ENCODE measurements at places on chromosomes 13 and 19.

GRCh38 chr19:38057959-38058690, 151.1 kb downstream of the SIPA1L3 start:
- no peak for DNase-seq

GRCh38 chr13:108708921-108709320, 79.5 kb downstream of the MYO16 start:
- DNase-seq = no peak

- DNase-seq = peak; percentile 13
Measured at GRCh38 chr13:66665991-66666390, 564.1 kb downstream of the PCDH9 start.

DNA sequence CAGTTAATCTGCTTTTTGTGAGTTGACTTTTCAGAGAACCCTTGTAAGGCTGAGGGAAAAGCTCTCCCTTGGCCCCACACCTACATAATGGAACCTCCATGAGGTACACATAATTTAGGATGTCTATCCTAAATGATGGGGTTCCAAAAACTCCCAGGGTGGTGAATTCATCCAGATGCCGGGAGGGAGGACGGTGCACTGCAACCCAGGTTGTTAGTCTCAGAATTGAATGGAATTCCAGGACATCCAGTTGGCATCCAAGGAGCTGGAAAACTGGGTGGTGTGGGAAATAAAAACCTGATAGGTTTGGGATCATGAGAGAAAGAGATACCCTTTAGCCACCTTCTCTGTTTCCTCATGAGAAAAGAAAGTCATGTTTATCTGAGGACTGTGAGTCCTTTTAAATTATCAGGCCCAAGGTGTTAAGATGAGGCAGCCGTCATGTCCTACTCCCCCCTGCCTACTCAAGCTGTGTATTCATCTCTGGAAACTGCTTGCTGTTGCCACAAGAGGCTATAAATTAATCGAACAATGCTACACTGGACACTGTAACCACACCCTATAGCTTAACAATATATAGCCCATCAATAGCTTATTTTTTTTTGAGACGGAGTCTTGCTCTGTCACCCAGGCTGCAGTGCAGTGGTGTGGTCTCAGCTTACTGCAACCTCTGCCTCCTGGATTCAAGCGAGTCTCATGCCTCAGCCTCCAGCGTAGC, 49.5 kb downstream of the C13orf46 start:
- no peak for DNase-seq

DNA sequence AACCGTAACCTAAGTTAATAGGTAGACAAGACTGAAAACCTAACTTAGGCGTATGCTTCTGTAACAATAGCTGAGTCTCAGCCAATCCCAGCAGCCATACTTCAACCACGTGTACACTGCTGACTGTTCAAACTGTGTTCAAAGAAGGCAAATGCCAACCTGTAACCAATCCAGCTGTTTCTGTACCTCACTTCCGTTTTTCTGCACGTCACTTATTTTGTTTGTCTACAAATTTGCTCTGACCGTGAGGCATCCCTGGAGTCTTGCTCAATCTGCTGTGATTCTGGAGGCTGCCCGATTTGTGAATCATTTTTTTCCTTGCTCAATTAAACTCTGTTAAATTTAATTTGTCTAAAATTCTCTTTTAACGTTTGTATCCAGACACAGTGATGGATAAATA, 59.2 kb downstream of the EDNRB start:
- DNase-seq = peak; percentile 16

- DNase-seq = no peak
Measured at GRCh38 chr13:92677571-92677970, 549.0 kb upstream of the GPC6 start.

DNA sequence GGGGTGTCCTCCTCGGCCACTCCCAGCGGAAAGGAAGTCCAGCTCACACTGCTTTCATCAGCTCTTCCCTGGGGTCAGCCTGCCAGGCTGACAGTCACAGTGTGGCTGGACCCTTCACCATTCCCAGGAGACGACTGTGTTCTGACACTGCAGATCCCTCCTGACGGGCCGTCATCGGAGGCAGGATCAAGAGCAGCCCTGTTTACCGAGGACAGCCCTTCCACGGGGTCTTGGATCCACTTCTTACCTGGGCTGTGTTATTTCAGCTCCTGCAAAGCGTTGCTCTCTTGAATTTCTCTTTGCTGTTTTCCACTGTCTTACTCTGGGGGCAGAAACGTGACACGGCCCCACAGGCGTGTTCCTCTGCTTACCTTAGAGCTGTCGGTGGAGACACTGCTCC, 149.9 kb upstream of the SOX1 start:
- no peak for DNase-seq

- peak; percentile 92 for DNase-seq
Measured at GRCh38 chr19:18023622-18024251, 15.8 kb downstream of the ARRDC2 start.

- DNase-seq = no peak
Measured at GRCh38 chr19:28446511-28446910, 766.4 kb downstream of the UQCRFS1 start.

DNA sequence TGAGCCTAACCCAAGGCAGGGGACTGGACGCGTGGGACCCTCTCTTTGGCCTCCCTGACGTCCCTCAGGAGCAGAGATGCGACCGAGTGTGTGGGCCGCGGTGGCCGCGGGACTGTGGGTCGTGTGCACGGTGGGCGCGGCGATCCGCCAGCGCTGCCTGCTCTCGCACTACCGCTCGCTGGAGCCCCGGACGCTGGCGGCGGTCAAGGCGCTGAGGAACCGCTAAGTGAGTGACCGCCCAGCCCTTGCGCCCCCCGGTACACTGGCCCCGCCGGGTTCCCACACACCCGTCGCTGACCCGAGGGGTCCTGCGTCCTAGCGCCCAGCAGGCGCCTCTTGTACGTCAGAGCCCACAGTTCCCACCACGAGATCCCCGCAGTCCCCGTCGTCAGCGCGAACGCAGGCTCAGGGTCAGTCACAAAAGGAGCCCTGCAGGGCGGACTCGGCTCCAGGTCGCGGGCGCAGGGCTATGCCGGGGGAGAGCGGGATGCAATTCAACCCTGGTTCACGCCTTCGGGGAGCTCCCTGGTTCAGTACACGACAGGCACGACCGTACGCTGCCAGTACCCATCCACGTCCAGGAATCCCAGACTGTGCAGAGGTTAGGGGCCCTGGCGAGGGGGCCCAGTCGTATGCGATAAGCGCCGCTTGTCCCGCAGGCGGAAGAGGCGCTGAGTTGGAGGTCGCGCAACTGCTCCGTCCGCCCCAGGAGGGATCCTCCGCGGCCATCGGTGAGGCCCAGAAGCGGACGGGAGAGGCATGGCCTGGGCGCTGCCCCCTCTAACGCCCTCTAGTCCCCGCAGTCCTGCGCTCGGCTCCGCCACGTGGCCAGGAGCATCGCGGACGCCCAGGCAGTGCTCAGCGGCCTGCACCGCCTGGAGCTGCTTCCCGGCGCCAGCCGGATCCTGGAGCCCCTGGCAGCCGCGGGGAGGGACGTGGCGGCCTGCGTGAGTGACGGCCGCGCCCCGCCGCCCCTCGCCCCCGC, 3.6 kb upstream of the IFNL2 start:
- no peak for DNase-seq
